ELR (cell line): ENCODE measurements at places on chromosomes 6 and 20.

GRCh38 chr6:155309150-155309549 lies 5.1 kb downstream of the TFB1M start:
- DNase-seq, result peak; percentile 55

GRCh38 chr20:40706977-40707582 lies 18.0 kb upstream of the MAFB start:
- peak; percentile 52 for DNase-seq

DNA sequence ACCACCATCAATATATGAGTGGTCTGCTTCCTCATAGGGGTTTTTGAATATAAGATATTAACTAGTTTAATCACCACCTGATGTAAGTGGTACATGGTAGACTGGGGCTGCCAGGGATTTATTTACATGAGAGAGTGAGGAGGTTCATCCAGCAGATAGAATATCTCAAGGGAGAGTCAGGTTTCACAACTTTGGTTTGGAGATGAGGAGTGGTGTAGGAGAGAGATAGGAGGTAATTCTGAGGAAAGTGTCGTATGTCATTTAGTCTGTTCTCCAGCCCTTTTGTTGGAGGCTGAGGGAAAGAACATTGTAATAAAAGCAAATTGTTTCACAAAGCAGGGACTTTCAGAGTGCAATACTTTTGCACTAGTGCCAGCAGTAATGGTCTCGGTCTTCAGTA lies 16.8 kb downstream of the L3MBTL3 start:
- no peak for DNase-seq

GRCh38 chr6:69584536-69584912 lies 212.3 kb downstream of the LMBRD1 start:
- no peak for DNase-seq

DNA sequence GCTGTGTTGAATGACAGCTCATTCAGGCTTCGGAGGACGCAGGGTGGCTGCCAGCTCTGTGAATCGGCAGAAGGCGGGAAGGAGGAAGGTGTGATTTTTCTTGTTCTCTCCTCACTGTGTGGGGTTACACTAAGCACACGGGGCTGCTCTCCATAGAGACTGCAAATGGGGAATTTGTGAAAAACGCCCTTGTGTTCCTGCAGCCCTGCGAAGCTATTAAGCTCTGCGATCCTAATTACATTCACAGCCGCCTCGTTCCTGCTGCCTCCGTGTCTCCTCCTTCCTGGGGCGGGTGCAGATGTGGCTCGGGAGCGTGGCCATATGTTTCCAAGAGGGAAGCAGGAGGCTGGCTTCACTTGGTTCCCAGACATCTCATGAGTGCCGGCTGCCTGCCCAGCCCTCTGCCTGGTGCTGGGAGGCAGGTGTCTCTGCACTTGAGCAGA lies 124.0 kb downstream of the TOX2 start:
- no peak for DNase-seq
